ENCODE measurements at places on chromosomes 2 and 18.

DNA sequence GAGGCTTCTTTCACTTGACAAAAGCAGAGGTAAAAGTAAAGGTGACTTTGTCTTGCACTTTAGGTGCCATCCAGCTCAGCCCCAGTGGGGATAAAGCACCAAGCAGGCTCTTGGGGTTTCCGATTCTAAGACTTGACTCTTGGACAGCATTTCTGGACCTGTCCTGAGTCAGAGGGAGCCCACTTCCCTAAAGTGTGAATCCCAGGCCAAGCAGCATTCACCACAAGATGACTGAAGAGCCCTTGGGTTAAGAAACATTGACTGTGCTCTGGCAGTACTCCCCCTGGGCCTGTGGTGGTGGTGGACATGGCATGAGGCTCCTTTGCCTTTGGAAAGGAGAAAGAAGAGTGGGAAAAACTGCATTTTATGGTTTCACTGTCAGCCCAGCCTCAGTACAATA lies 638.0 kb upstream of the VRK2 start:
- DNase-seq, result no peak

DNA sequence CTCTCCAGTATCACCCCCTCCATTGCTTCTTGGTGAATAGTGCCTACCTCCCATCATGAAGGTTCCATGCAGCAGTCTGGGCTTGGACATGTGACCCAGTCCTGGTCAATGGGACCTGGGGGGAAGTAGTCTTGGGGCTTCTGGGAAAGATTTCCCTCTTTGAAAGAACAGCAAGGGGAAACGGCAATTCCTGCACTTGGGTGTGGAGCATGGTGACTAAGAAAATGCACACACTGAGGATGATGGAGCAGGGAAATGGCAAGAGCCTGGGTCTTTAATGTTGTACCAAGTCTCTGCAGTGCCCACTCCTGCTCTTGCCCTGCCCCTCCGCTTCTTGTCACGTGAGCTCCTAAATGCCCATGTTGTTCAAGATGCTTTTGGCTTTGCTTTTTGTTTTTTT lies 131.4 kb upstream of the SIX2 start:
- DNase-seq, result no peak

GRCh38 chr18:72206814-72207213 lies 337.3 kb downstream of the CBLN2 start:
- no peak for DNase-seq

GRCh38 chr2:217672472-217672871 lies 330.3 kb downstream of the TNS1 start:
- no peak for DNase-seq

DNA sequence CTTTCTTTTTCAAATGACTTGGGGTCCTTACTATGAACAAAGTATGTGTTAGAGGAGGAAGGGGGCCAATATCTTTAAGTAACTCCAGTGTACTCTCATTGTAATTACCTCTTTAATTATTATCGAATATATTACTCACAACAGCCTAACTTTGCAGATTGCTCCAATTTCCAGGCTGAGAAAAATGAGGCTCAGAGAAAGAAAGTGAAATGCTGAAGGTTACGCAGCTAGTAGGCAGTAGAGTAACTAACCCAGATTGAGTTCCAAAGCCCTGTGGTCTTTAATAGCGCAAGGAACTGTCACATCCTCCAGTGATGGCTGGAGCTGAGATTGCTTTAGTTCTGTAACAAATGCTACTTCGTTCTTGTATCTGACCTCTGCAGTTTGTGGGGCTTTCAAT lies 2.2 kb upstream of the GYPC start:
- DNase-seq, result no peak

GRCh38 chr2:213042262-213042661 lies 109.2 kb downstream of the IKZF2 start:
- no peak for DNase-seq

- no peak for DNase-seq
Observed at GRCh38 chr2:105919191-105919811, 174.6 kb downstream of the NCK2 start.

GRCh38 chr18:77155031-77155430 lies 22.4 kb upstream of the MBP start:
- DNase-seq, result no peak

- no peak for DNase-seq
Observed at GRCh38 chr2:57491213-57491612, 555.4 kb upstream of the VRK2 start.

- no peak for DNase-seq
Observed at GRCh38 chr2:71226096-71226964, 573 bp downstream of the PAIP2B start.

GRCh38 chr2:37573451-37574388 lies 97.7 kb downstream of the CDC42EP3 start:
- no peak for DNase-seq

DNA sequence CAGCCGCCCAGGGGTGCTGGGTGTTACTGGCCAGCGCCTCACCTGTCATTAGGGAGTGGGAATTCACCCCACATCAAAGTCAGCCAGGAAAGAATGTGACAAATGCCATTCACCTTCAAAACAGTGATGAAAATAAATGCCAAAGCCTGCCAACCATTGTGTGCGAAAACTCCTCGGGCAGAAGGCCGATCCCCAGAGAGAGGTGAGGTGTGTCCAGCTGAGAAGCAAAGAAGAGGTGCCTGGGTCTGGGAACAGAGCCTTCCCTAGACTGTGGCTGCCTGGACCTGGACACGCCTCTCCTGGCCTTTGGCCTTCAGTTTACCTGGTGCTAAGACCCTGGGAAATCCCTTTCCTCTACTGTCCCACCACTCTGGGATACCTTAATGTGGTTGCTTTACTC lies 142.7 kb downstream of the CYP26B1 start:
- DNase-seq, result no peak

DNA sequence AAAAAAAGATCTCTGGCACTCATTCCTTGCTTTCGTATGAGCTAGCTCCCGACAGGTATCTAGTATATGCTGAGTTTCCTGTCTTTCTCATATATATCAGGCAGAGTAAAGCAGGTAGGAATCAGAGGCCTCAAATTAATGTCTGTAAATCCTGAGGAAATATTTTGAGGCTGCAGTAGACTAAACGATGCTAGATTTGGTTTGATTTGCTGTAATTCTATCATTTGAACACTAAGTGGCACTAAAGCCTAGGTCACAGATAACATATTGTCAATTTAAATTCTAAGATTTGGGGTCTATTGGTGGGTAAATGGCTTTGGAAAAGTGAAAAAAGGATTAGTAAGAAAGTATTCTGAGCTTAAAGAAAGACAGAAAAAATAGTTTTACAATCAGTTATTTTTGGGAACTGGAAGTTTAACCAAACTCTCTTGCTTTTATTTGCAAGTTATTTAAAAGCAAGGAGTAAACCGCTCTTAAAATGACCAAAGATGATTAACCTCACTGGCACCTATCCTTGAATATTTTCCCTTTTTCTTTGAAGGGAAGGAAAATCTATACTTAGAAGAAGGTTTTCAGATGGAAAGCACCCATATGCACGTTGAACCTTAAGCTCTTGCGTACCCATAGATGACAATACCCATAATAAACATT lies 37.6 kb upstream of the SLC4A10 start:
- no peak for DNase-seq

DNA sequence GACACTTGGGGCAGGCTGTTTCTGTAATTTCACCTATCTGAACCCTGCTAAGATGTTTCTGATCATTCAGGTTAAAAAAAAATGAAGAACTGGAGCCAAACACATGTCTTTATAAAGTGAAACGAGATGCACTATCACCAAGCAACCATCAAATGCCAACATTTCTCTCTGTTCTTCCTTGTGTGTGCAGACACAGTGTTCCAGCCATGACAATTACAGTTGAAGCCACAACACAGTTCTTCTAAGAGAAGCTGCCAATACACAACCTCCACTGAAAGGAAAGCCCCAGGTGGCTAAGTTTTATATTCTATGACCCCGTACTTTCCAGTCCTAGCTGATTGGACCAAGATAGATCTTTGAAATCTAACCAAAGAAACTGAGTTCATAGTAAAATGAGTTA lies 181.8 kb downstream of the RAD51AP2 start:
- DNase-seq, result no peak

DNA sequence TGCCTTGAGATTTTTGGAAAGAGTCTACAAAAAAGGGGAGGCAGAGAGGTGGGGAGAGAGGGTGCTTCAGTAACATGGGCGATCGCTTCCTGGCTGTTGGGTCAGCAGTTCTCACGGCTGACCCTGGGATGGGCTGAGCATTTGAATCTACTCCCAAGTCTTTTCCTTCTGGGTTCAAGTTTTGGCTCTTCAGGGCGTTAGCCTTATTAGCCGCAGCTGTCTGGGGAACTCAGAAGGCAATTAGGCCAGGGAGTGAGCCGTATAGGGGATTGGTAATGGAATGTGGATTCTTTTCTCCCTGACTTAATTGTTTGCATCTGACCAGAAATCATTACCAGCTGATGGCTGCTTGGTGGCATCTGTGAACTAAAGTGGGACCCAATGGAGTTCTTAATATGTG lies 250.5 kb upstream of the SKOR2 start:
- no peak for DNase-seq

DNA sequence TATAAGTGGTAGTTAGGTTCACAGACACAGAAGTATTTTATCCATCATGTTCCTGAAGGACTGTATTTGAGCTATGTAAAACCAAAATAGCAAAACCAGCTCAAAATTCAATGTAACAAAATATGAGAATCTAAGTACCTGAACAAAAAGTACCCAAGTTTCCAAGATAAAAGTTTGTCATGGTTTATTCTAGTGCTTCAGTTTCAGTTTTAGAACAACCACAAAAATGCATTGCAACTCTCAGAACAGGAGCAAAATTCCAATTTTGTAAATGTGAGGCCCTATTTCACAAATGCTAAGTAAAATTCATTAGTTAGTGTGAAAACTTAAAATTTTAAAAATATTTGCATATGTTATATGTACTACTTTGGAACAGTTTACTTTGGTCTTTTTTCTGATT lies 5.0 kb upstream of the ALPK2 start:
- DNase-seq, result no peak

DNA sequence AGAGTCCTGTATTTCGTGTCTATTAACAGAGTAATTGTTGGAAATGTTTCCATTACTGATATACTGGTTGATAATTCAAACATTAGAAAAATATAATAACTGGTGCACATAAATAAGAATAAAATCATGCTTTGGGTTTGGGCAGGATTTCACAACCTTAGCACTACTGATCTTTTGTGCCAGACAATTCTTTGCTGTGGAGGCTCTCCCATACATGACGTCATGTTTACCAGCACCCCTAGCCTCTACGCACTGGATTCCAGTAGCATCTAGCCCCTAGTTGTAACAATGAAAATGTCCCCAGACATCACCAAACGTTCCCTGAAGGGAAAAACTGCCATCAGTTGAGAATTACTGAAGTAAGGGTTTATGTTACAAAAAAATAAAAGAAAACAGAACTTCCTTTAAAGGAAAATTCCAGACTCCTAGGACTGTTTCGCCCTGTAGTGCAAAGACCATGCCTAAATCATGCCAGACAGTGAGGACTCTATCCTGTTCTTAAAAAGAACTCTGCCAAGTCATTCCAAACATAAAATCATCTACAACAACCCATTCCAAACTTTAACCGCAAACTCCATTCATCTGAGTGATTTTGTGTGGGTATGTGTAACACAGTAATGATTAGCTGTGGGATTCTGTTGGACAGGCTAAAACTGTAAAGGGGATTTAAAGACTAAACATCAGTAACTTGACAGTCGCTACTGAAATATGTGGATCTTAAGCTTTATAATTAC lies 313.4 kb upstream of the CCDC68 start:
- no peak for DNase-seq
